ENCODE measurements at places on chromosomes 2 and 18.
A peak's percentile ranks its signal among the peaks of the same experiment; 100 is the strongest.

- DNase-seq: no peak
Observed at GRCh38 chr18:78445880-78446279, 533.7 kb upstream of the SALL3 start.

DNA sequence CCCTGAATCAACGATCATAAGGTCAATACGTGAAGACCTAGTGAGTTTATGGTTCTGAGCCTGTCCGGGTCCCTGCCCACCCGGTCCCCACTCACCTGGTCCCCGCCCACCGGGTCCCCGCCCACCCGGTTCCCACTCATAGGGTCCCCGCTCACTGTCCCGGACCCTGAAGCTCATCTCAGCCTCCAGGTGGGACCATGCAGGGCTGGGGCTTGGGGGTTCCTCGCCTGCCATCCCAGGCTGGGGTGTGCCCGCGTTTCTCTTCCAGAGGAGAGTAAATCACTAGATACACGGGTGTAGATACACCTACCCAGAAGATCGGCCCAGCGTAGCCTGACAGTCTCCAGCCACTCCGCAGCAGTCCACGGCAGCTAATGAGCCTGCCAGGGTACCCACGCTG lies 131.5 kb downstream of the MBP start:
- DNase-seq: no peak

GRCh38 chr2:79824086-79824786 lies 311.4 kb downstream of the CTNNA2 start:
- DNase-seq: no peak

DNA sequence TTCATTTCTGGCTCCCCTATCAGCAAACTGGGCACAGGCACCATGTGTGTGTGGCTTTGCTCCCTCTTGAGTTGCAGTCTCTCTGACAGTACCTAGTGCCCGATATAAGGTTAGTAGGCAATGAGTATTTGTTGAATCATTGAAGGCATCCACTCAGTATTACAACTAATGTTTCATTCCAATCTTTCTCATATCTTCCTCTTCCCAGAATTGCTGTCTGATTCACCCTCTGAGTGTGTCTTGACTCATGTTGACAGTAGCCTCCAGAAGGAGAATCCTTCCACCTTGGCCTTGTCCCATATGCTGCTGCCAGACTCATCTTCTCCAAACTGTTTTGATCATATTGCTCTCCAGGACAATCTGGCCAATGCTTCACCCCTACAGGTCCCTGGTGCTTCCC lies 202.5 kb downstream of the LRRTM1 start:
- no peak for DNase-seq

DNA sequence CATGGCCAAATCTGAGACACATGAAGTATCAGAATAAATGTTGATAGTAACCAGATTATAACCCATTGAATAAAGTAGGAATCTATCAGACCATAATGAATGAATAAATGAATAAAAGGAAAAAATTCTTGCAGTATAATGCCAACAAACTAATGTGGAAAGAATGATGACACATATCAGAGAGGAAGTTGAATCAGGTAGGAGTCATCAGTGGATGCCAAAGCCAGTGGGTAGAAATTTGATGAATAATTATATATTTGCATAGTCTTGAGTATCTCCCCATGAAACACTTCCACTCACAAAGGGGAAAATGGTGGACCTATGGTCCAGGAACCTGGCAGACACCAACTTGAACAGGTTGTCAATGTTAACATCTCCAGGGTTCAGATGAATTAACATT lies 68.6 kb downstream of the GALNT3 start:
- no peak for DNase-seq

DNA sequence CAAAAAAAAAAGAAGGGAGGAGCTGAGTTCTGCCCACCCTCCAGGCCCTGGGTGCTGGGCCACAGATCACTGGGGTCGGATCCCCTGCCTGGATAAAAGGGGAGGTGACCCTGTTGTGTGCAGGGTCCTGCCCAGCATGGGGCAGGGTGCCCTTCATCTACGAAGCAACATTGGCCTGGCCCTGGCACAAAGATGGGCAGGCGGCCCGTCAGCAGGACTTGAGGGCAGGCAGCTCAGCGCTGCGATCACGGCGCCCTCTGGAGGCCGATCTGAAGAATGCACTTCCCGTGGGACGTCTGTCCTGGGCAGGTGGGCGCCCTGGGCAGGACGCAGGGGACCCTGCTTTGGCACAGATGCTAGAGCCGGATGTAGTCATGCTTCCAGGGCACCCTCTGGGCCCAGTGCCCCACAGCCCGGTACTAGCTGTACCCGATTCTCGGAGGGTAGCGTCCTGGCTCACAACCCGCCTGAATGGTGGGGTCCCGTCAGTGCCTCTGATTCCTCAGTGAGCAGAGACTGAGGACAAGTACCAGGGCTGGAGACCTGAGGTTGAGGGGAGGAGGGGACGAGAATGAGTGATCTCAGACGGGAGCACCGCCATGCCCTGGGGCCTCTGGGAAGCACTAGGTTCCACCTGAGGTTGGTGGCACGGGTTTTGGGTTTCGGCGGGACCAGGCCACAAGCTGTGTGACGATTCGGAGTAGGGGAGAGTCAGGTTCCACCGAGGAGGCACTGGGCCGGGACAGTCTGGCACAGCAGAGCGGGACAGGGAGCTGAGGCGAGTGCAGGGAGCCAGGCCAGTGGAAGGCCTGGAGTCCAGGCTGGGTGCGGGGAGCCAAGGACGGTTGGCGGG lies 18.0 kb downstream of the ARID5A start:
- DNase-seq: peak; percentile 58

DNA sequence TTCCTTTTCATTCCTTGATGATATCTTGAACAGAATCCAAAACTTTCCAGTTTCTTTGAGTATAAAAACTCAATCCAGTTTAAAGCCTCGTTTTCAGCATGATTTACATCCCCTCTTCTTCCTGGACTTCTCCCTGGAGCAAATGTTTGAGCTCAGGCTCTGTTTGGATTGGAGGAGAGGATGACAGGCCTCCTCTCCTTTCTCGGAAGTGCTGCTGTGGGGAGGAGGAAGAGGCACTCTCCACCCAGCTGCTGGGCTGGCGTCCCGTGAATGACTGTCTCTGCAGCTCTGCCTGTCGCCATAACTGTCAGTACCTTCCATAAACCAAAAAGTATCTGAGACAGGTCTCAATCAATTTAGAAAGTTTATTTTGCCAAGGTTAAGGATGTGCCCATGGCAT lies 238.2 kb upstream of the AGAP1 start:
- no peak for DNase-seq

GRCh38 chr2:7913974-7914373 lies 767.9 kb upstream of the ID2 start:
- no peak for DNase-seq

GRCh38 chr2:146392186-146392585 lies 1452.6 kb upstream of the ACVR2A start:
- no peak for DNase-seq

- no peak for DNase-seq
Observed at GRCh38 chr2:225399504-225399903, at the start of gene NYAP2. Gene NYAP2 (plus strand): TSS chr2:225399710. CDS start chr2:225408881, 9,171 bp downstream.

- DNase-seq: no peak
Observed at GRCh38 chr2:103664690-103665089, 902.9 kb downstream of the TMEM182 start.

GRCh38 chr2:160612266-160612856 lies 118.8 kb upstream of the RBMS1 start:
- no peak for DNase-seq

DNA sequence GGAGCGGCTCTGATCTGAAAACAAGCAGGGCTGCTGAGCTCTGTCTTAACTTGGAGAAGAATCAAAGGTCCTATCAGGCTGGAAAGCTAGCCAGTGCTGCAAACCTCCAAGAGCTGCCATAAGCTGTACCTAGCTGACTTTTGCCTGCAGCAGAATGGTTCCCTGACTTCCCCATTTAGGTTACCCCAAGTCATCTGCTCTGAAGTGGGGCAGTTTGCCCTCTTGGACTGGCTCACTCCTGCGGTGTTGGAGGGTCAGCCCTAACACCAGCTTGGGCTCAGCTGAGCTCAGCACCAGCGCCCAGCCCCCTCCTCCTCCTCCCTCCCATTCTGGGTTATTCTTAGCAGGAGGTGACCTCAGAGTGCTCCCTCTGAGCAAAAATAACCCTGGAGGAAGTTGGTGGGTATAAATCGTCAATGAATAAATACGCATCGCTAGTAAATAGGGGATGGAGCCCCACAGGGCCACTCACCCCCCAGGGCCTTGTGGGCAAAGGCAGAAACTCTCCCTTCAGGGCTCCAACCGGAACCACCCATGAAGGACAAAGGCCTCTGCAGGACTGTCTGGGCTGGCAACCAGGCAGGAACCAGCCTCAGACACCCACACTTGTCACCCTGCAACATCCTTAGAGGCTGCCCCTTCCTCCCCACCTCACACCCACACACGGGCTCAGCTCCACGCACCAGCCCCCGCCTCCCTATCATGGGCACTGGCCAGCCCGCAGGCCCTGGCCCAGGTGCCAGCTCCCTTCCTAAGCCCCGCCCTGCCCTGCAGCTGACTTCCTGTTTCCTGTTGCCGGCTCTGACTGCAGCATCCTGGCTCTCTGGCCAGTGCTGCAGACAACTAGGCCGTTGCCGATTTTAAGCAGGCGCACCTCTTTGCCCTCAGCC lies 46.9 kb downstream of the DNMT3A start:
- DNase-seq: no peak

DNA sequence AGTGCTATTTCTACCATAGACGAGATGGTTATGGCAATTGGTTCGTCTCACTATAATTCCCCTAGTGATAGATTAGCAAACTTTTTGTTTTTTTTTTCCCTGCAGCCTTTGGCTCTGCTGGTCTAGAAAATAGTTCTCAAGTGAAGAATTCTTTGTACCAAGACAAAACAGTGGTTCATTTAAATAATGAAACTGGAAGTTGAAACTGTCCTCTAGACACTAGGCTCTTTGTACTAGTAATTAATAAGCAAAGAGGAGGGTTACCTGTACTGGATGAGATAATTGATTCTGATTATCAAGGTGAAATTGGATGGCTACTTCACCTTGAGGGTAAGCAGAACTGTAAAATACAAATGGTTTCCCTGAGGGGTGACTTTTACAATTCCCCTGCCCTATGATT lies 156.9 kb upstream of the DCC start:
- no peak for DNase-seq

DNA sequence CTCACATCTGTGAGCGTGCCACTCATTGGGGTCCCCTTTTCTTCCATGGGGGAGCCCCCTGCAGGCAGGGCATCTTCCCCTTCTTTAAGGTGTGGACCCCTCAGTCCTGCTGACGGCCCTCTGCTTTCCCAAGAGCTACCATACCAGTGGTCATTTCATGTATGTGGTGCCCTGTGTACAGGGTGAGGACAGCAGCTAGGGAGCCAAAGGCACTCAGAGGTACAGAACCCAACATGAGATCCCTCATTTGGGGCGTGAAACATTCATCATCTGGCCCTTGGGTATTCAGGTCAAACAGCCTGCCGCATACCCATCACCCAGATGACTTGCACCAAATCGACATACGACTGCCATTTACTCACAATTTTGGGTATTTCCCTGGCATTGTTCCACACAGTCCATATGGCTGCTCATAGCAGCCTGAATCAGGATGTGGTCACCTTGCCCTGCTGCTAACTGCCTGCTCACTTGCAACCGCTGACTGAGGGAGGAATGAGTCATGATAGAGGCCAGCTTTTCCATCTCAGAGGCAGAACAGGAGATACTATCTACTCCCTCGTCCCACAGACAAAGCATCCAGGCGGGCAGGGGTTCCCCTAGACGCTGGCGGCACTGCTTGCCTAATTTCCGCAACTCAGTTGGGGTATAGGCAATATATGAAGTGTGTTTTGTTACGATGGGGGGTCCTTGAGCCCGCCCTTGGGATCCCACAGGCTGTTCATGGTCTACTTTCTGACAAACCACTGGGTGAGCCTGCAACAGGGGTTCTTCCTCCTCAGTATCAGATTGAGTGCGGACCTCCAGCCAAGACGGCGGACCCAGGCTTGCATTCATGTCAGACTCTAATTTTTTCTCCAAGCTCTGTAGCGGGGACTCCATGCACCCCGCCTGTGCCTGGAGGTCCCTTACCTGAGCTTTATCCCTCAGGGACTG lies 228.6 kb downstream of the SATB2 start:
- no peak for DNase-seq

Measured in HuH-7.5 (cell line).